NCI-H748 treated with DMSO at 0.1 percent for 48 hours (cell line): ENCODE measurements at places on chromosomes 16 and 17.

DNA sequence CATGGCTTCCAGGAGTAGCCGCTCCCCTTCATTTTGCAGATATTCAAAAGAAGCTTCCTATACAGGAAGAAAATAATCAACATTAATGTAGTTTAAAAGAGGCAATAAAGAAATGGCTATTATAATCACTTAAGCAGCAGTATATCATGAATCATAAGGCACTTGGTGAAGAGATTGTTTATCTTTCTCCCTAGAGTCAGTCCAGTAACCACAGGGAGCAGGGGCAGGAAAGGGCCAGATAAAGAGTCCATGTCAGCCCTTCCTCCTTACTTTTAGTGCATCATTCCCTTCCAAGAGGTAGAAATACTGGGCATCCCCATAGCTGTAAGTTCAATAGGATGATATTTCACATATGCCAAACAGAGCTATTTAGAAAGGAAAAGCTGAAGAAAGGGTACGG, 184.6 kb upstream of the C17orf78 start:
- DNase-seq: no peak

DNA sequence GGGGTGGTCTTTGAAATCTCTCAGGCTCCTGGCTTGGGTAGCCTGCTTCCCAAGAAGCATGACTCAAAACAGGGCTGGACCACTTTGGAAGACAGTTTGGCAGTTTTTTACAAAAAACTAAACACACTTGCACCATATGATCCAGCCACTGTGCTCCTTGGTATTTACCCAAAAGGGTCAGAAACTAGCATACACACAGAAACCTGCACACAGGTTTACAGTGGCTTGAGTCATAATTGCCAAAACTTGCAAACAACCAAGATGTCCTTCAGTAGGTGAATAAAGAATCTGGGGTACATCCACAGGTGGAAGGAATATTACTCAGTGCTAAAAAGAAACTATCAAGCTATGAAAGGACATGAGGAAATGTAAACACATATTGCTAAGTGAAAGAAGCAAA, 323.2 kb upstream of the CDH5 start:
- DNase-seq: no peak

- no peak for DNase-seq
Observed at GRCh38 chr16:13902677-13903076, 17.3 kb upstream of the ERCC4 start.

DNA sequence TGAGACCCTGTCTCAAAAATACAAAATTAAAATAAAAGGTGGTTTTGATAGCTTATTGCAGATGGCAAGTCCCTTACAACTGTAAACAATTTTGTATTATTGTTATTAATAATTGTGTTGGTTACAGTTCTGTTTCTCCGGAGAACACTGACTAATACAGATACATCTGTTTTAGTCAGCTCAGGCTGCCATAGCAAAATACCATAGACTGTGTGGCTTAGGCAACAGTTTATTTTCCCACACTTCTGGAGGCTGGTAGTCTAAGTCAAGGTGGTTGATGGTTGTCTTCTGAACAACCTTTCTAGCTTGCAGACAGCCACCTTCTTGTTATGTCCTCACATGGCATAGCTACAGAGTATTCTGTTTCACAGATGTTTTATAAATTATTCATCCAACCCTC, 14.2 kb upstream of the IL21R start:
- no peak for DNase-seq
